Panc1 (cell line): ENCODE measurements at places on chromosomes 2 and 18. TPM values are rescaled to one million over a fixed set of nuclear protein-coding genes. Genes with fewer than 3 reads are reported as not detected.
A peak's percentile ranks its signal among the peaks of the same experiment; 100 is the strongest.

DNA sequence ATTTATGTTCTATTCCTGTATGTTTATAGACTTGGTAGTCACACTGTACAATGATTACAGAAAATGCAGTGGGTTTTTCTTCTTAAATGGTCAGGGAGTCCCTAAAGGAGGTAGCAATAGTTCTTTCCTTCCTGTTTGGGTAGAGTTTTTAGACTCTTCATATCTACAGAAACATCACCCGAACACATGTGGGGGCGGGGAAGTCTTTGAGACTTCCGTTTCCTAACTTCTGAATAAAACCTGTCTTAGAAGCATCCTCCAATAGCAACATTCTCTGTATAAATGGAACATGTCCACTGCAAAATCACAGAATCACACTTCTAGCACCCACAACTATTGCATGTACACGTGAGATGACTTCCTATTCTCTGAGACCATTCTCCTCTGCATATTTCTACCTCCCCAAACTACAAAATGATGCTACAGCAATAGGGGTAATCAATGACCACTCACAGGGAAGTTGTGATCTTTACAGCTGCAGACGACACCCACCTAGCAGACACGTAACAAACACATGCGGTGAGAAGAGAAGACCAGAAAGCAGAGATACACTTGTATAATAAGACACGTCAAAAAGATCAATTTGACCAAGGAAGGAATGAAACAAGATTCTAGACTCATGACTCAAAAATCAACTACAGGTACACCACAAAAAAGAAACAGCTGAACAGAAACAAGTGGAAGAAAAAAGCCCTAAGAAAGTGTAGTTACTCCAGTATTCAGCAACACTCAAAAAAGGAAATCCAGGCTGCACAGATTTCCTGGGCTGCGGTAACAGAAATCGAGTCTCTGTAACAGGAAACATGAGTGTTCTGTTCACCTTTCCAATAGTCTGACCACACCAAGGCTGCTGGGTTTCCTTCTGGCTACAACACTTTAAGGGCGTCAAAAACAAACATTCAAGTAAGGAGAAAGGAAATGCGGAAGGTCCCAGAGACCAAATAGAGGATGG is 120.4 kb downstream of the ZNF516 start:
- H3K4me3 ChIP-seq: no peak overlapping the region
- no peaks in the 10 kb centered on the region for H3K27me3 ChIP-seq
- no peaks in the 10 kb centered on the region for H3K4me1 ChIP-seq
- DNase-seq: no peak

GRCh38 chr2:108630567-108631405 is 88.5 kb upstream of the RANBP2 start:
- no peak for DNase-seq
- H3K4me1 ChIP-seq: peaks cover 51% of the 10 kb centered on the region
- no peaks in the 10 kb centered on the region for H3K36me3 ChIP-seq
- no peaks in the 10 kb centered on the region for H3K27me3 ChIP-seq

- no peaks in the 10 kb centered on the region for H3K36me3 ChIP-seq
- no peaks in the 10 kb centered on the region for H3K27me3 ChIP-seq
- H3K4me3 ChIP-seq: no peak overlapping the region
- no peak for DNase-seq
- H3K27ac ChIP-seq: no peak overlapping the region
Observed at GRCh38 chr2:69390001-69390400, 3.0 kb upstream of the GFPT1 start.

DNA sequence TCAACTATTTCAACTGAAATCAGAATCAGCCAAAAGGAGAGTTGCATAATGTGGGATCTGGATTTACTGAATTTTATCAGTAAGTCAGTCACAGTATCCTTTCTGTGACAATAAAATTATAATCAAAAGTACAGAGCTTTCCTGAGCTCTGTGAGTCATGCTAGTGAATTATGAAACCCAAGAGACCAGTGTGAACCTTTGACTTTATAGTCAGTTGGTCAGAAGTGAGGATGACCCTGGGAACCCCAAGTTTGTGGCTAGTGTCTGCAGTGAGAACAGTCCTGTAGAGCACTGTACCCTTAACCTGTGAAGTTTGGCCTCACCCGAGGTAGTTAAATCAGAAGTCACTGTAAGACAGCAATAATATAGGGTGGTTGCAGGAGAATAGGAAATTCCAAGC is 381.7 kb downstream of the CDH19 start:
- no peak for DNase-seq
- no peak overlapping the region for H3K27ac ChIP-seq
- H3K27me3 ChIP-seq: no peaks in the 10 kb centered on the region
- H3K4me1 ChIP-seq: no peaks in the 10 kb centered on the region
- no peaks in the 10 kb centered on the region for H3K36me3 ChIP-seq
- no peak overlapping the region for H3K4me3 ChIP-seq

- H3K27me3 ChIP-seq: no peaks in the 10 kb centered on the region
- no peak overlapping the region for H3K4me3 ChIP-seq
Observed at GRCh38 chr2:237466211-237466610, 20.8 kb upstream of the MLPH start.

- DNase-seq: no peak
- H3K27me3 ChIP-seq: no peaks in the 10 kb centered on the region
- no peak overlapping the region for H3K4me3 ChIP-seq
- H3K27ac ChIP-seq: no peak overlapping the region
Observed at GRCh38 chr2:9300214-9300613, 93.6 kb downstream of the ASAP2 start.

GRCh38 chr18:76358774-76359173 is 136.3 kb downstream of the ZNF516 start:
- H3K4me1 ChIP-seq: no peaks in the 10 kb centered on the region
- no peaks in the 10 kb centered on the region for H3K27me3 ChIP-seq
- no peak overlapping the region for H3K4me3 ChIP-seq

GRCh38 chr2:80169811-80170594 is 134.5 kb downstream of the LRRTM1 start:
- H3K27me3 ChIP-seq: no peaks in the 10 kb centered on the region
- no peak overlapping the region for H3K4me3 ChIP-seq
- no peaks in the 10 kb centered on the region for H3K4me1 ChIP-seq
- no peak for DNase-seq
- H3K36me3 ChIP-seq: no peaks in the 10 kb centered on the region
- H3K27ac ChIP-seq: no peak overlapping the region

DNA sequence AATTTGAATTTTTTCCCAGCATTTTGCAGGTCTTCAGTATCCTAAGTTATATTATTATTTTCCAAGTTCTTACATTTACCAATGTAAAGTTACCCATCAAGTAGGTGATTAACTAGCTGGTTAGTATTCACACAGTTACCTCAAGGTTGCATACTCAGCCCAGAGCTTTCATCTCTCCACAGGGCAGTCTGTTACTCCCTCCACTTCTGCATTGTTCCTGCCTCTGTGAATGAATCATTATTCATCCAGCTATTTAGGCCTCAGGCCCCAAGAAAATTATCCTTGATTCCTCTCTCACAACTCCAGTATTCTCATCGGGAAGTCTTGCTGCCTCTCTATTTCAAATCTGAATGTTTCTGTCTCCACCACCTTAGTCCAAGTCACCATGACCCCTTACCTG is 92.2 kb downstream of the SMC6 start:
- H3K27me3 ChIP-seq: no peaks in the 10 kb centered on the region
- no peak for DNase-seq
- H3K27ac ChIP-seq: no peak overlapping the region
- H3K36me3 ChIP-seq: peaks cover 21% of the 10 kb centered on the region; the same call in 1 of the 2 replicates

GRCh38 chr2:201769666-201770373 is 10.9 kb downstream of the ALS2 start:
- no peak overlapping the region for H3K4me3 ChIP-seq
- H3K27me3 ChIP-seq: no peaks in the 10 kb centered on the region
- DNase-seq: no peak

DNA sequence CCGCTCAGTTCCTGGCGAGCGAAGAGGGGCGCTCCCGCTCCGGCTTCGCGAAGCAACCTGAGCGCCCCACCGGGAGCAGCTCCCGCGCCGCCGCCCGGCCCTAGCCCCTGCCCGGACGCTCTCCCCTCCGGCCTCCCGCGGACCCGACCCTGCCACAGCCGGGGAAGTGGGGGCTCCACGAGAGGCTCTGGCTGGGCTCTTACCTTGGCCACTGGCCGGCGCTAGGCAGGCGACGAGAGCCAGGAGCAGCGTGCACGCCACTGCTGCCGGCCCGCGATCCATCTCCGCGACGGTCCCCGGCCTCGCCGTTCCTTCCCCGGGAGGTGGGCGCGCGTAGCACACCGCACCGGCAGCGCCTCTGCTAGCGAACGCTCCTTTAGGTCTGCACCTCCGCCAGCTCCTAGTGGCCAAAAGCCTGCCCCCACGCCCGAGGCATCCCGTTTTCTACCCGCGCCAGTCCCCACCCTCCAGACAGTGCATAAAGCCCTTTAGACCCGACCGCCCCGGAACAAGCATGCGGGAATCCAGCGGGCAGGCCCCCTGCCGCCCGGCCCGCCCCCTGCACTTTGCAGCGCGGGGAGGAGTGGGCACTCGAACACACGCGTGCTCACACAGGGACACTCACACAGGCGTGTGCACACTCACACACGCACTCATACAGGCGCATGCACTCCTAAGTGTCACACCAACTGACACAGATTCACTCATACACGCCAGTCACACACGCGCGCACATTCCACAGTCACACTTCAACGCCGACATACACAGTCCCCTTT is at the start of gene LRP2:
LRP2 (minus strand) TSS at position 417 of the 776 bp plus-strand sequence; CDS start at position 282, 135 bp downstream.
- peaks cover 15% of the 10 kb centered on the region for H3K4me1 ChIP-seq
- no peak within 1 kb of the TSS for H3K27ac ChIP-seq

GRCh38 chr2:3913166-3913565 is 209.8 kb downstream of the DCDC2C start:
- H3K4me3 ChIP-seq: no peak overlapping the region
- H3K36me3 ChIP-seq: no peaks in the 10 kb centered on the region
- no peak overlapping the region for H3K27ac ChIP-seq
- H3K27me3 ChIP-seq: no peaks in the 10 kb centered on the region; the same call in 1 of the 2 replicates
- no peaks in the 10 kb centered on the region for H3K4me1 ChIP-seq

DNA sequence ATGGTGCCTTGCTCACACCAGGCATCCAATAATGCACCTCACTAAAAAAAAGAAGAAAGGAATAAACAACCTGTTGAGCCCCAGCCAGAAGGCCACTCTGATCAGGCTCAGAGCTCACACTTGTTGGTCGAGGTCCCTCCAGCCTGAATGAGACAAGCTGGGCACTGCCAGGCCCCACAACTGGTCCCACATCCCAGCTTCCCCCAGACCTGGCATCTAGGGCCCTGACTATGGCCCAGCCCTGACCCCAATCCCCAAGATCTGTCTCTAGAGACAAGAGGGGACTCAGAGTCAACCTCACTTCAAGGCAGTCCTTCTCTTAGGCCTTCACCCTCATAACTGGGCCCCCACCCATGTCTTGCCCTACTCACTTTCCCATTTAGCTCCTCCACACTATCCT is 22.4 kb downstream of the TEX51 start:
- H3K4me1 ChIP-seq: no peaks in the 10 kb centered on the region
- H3K36me3 ChIP-seq: no peaks in the 10 kb centered on the region
- no peak for DNase-seq

- H3K27me3 ChIP-seq: no peaks in the 10 kb centered on the region
- 0 out of 2 replicates have a peak overlapping the region, but pooled peaks have one; percentile 35 for H3K27ac ChIP-seq
- peaks cover 37% of the 10 kb centered on the region for H3K4me1 ChIP-seq
- no peak overlapping the region for H3K4me3 ChIP-seq
- DNase-seq: no peak
Observed at GRCh38 chr2:25620077-25620476, 53.3 kb downstream of the DTNB start.

DNA sequence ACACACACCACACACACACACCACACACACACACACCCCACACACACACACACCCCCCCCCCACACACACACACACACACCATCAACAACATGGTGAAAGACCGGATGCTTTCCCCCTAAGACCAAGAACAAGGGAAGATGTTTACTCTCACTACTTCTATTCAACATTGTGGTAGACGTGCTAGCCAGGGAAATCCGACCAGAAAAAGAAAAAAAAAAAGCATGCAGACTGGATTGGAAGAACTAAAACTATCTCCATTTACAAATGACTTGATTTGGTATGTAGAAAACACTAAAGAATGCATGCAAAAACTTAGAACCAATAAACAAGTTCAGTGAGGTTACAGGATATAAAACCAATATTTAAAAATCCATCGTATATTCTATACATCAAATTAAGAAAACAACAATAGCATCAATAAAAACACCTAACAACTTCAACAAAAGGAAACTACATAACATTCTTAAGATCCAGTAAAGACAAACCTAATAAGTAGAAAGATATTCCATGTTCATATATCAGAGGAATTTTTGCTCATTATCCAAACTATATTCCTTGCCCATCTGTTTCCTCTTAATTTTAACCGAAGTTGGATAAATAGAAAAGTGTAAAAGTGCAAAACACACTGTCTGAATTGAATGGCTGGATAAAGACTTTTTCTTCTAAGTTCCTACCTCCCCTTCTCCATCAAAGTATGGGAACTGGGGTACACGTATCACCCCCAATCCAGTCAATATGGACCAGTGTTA is 51.5 kb upstream of the RNU4ATAC start:
- no peaks in the 10 kb centered on the region for H3K4me1 ChIP-seq
- DNase-seq: no peak
- H3K4me3 ChIP-seq: no peak overlapping the region
- no peaks in the 10 kb centered on the region; the same call in 1 of the 2 replicates for H3K36me3 ChIP-seq
- H3K27ac ChIP-seq: no peak overlapping the region
- no peaks in the 10 kb centered on the region for H3K27me3 ChIP-seq

GRCh38 chr2:42964439-42965083 is 172.2 kb upstream of the HAAO start:
- H3K4me1 ChIP-seq: no peaks in the 10 kb centered on the region
- H3K27ac ChIP-seq: no peak overlapping the region
- no peak for DNase-seq
- no peaks in the 10 kb centered on the region for H3K36me3 ChIP-seq

DNA sequence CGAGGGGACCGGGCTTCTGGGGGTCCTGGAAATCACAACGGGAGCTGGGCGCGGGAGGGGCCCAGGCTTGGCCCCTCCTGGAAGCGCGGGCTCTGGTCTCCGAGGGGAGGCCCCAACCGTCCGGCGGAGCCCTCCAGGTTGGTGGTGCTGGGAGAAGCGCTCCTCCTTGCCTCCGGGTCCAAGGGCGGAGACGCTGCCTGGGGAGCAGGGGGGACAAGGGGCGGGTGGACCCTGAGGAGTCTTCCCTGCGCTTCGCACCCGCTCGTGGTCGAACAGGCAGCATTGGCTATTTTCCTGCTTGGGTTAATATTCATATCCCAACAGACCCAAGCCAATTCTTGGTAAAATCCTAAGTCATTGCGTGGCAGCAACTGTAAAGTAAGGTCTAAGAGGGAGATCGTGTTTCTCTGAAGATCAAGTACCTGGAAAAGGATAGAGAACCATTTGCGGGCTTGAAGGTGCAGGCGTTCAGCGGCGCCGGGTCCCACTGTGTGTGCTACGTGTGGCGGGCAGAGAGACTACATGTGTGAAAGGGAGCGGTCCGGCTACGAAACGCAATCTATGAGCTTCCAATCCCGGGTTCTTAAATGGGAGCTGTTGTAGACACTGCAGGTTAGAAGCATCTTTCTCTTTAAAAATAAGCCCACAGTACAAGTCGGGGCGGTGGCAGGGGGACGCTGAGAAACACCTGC is 805 bp downstream of the CIDEA start:
- DNase-seq: no peak
- H3K27ac ChIP-seq: no peak overlapping the region
- H3K27me3 ChIP-seq: no peaks in the 10 kb centered on the region; the same call in 1 of the 2 replicates
- no peak overlapping the region for H3K4me3 ChIP-seq
- no peaks in the 10 kb centered on the region for H3K4me1 ChIP-seq

- H3K36me3 ChIP-seq: no peaks in the 10 kb centered on the region
- DNase-seq: no peak
- H3K27ac ChIP-seq: peak overlapping the region; percentile 20; the same call in 1 of the 2 replicates
- H3K4me1 ChIP-seq: peaks cover 46% of the 10 kb centered on the region
Observed at GRCh38 chr2:233412405-233412804, 58.1 kb downstream of the DGKD start.

The FSIP2 gene
- 0.03 TPM for total RNA-seq

The CAPN14 gene
- 0.05 TPM for total RNA-seq

The LRRC30 gene
- total RNA-seq: not detected

The RALBP1 gene
- 70.0 TPM for total RNA-seq

The DYNAP gene
- total RNA-seq: not detected

The PIKFYVE gene
- 34.8 TPM for total RNA-seq

The LONRF2 gene
- 12.9 TPM for total RNA-seq

The CHRND gene
- not detected for total RNA-seq
